NCI-H226 (cell line): ENCODE measurements at places on chromosomes 16 and 17.

GRCh38 chr17:64662774-64663367 lies 764 bp upstream of the SMURF2 start:
- no peak for DNase-seq

GRCh38 chr16:74939688-74940087 lies 45.2 kb downstream of the WDR59 start:
- DNase-seq, result no peak

DNA sequence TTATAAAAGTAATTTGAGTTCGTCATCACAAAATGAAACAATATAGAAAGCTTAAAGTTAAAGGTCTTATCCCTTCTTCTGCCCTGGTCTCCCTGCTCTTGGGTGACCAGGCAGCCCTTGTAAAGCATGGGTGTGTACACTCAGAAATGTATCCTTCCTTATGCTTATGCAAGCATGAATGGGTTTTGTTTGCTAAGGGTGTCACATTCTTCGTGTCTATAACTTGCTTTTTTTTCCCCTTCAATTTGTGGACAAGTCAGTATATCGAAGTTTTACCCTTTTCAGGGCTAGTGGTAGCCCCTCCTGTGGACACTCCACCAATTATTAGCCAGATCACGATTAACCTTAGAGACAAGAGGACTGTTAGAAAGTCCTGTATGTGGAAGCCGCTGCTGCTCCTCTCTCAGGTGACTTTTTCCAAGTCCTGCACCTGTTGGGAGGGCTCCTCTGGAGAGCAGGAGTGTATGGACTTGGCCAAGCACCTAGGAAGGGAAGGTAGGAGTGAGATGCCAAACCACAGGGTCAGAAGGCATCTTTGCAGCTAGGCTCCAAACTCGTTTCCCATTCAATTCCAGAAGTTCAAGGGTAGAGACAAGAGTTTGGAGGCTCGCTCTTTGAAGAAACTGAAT lies 50.9 kb downstream of the LDHD start:
- no peak for DNase-seq

GRCh38 chr17:81607431-81607830 lies 29.5 kb downstream of the NPLOC4 start:
- DNase-seq, result no peak
